HT1080 (cell line): ENCODE measurements at places on chromosomes 5 and 9.

GRCh38 chr9:113228130-113228665 lies 6.9 kb downstream of the SLC31A1 start:
- DNase-seq, result peak; percentile 2

DNA sequence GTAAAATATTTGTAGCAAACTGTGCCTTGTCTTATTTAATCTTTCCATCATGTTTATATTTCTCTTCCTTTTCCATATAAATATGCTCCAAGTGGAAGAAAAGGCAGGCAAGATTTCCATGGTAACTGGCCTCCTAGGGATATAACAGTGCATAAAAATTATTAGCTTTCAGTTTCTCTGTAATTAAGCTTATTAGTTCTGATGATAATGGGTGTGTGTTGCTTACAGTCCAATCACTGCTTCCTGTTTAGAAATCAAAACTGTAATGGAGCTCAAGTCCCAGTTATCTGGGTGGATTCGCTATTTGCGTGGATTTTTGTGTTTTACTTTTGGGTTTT lies 213.0 kb downstream of the PJA2 start:
- no peak for DNase-seq

- no peak for DNase-seq
Observed at GRCh38 chr5:147918101-147918685, 11.9 kb upstream of the C5orf46 start.

DNA sequence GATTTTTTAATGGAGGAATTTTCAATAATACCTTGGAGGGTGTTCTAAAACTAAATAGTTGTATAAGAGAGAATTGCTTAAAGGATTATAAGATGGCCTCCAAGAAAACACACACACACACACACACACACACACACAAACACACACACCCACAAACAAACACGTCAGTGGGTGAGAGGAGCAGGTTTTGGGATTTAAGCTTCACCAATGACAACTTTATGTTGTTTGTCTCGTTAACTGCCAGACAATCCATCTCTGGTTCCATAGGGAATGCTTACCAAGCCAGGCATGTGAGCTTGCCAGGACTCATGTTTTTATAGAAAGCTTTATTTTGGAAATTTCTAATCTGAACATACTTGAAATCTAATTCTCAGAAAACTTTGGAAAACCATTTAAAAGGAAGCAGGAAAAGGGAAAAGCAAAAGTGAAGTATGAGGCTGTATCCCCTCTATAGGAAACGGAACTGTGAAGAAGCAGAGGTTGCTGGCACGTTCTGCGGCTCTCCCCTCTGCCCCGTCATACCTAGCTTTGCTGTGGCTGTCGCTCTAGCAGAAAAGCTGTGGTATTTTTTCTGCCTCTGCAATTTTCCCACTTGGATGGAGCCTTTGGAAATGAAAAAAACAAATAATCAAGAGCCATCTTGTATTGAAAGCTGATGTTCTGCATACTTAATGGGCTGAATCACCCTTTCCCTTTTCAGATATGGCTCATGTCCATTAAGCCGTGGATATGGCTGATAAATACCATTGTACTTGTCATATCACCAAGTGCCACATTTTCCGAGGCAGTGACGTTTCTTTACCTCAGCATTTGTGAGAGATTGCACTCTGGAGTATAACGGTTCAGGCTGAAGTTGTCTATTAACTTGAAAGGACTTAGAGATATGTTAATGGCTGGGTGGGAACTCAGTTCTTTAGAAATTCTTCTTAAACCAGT lies 112.7 kb downstream of the NTRK2 start:
- no peak for DNase-seq

- DNase-seq, result no peak
Observed at GRCh38 chr9:133600739-133601138, 8.4 kb downstream of the FAM163B start.
